HCT116 (cell line): ENCODE measurements at places on chromosomes 5 and 9.

GRCh38 chr9:18299449-18299848, 174.5 kb upstream of the ADAMTSL1 start:
- DNase-seq, result no peak

DNA sequence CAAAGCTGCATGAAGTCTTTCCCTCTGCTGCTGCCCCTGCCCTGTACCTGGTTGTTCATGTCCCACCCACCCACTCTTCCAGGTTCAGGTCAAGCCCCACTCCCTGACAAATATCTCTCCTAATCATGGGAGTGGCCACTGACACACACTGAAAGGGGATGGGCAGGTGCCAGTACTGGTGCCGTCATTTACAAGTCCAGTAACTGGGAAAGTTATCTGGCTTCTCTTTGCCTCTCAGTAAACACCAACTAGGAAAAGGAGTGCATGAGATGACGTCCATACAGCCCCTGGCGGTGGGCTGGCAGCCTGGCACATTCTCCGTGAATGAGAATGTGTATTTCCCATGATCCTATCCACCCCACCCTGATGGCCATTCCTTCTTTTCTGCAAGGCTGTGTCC, 225.2 kb downstream of the FSTL4 start:
- DNase-seq, result no peak

DNA sequence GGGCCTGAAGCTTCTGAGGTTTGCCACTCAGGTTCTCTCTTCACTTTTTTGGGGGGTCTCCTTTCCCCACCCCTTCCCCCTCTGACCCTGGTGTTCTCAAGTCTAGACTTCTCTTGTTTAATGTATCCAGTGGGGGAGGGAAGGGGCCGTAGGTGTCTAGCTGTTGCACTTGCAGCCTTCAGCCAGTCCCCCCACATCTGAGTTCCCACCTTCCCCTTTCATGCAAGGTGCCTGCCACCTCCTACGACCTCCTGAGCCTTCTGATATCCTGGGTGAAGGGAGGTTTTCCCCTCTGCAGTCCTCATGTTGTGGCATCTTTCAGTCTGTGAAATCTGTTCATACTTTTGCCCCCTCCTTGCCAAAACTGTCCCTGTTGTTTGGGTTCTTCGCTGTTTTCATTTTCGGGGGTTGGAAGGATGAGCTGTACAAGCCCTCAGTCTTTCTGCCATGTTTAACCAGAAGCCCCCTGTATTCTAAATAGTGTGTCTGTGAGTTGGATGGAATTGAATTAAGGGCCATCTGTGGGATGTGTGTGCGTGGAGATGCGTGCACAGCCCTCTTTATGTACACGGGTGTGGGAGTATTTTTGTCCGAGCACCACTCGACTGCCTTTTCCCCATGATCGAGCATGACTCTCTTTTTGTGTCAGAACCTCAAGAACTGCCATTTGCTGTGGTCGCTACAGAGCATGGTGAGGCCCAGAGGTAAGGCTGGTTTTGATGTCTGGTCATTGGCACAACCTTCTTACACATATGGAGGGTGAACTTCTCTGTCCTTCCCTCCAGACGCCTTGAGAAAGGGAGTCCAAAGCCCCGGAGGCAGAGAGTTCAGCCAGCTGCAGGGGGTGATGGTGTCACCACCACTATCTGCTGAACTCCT, 23.6 kb downstream of the PRRC2B start:
- DNase-seq, result no peak

GRCh38 chr5:62284946-62285891, 20.8 kb upstream of the KIF2A start:
- DNase-seq, result no peak

- DNase-seq, result no peak
Observed at GRCh38 chr5:60183881-60184280, 290.4 kb upstream of the PDE4D start.

DNA sequence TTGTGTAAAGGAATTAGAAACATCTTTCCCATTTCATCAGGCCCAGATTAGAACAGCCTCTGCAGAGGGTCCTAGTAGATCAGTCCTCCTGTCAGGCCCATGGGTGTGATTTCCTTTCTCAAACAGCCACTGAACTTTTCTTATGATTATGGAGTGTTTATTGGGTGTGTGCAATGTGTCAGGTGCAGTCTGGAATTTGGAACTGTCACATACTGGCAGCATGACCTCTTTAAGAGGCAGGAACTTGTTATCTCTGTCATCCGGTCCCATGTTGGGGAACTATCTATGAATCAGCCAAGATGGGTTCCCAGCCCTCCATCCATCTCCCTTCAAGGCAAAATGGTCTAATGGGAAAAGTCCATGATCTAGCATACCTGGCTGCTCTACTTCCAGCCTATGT, 11.6 kb upstream of the MEGF9 start:
- DNase-seq, result no peak

- no peak for DNase-seq
Observed at GRCh38 chr9:121354141-121354540, 15.9 kb downstream of the STOM start.

GRCh38 chr5:44860267-44860666, 51.5 kb downstream of the MRPS30 start:
- DNase-seq, result no peak
